ENCODE measurements at places on chromosomes 4 and X.

DNA sequence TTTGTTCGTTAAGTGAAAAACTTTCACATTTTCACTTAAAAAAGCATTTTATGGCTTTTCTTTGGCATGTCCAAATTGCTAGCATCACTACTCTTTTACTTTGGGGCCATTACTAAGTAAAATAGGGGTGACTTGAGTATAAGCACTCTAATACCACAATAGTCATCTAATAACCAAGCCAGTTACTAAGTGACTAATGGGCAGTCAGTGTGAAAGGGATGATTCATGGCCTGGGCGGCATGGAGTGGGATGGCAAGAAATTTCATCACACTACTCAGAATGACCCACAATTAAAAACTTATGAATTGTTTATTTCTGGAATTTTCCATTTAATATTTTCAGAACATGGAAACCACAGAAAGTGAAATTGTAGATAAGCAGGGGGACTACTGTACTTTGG lies 60.9 kb downstream of the BMP15 start:
- DNase-seq: no peak

GRCh38 chrX:70554081-70554480 lies 109.4 kb downstream of the DLG3 start:
- DNase-seq: no peak

DNA sequence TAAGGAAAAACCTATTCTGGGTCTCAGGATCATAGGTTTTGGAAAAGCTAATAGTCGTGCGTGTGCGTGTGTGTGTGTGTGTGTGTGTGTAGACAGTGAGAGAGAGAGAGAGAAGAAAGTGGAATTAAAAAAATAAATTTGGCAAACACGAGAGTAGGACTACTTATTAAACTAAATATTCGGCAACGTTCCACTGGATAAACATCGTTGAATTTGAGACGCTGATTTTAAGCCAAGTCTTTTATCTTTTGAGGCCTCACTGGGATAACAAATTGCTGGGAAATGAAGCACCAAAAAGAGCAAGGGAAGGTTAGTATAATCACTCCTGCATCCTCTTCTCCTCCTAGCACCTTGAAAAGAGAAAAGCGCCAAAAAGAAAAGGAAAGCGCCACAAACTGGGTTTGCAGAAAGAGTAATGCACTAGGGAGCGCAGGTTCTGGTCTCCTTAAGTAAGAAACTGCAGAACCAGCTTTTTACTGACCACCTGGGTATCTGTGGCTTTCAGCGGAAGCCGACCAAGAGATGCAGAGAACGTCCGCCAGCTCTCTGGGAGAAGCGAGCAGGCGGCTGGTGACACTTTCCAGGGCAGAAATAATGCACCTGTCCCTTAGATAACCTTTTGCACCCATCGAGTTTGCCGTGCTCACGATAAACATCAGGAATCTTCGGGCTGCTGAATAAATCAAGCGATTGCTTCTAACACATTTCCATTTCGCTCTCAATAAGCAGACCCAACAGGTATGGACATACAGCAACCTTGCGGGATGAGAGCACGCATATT lies 3.4 kb downstream of the ATOH1 start:
- no peak for DNase-seq

- DNase-seq: no peak
Measured at GRCh38 chr4:3479358-3480101, 16.4 kb downstream of the DOK7 start.

- no peak for DNase-seq
Measured at GRCh38 chr4:16692961-16693506, 205.4 kb downstream of the LDB2 start.

GRCh38 chr4:24743206-24743605 lies 52.2 kb upstream of the SOD3 start:
- no peak for DNase-seq

DNA sequence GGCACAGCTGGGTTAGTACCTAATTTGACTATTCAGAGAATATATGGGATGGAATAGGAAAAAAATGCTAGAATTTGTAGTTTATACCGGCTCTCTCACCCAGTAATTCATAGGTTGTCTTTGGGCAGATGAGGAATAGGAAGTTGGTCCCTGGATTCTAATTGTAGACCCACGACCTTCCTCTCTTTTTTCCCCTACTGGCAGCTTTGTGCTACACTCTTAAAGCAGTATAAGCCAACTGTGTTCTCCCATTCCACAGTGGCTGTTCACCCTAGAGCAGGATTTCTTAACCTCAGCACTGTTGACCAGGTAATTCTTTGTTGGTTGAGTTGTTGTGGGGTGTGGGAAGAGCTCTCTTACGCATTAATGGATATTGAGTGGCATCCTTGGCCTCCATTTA lies 92.9 kb downstream of the FNIP2 start:
- no peak for DNase-seq

DNA sequence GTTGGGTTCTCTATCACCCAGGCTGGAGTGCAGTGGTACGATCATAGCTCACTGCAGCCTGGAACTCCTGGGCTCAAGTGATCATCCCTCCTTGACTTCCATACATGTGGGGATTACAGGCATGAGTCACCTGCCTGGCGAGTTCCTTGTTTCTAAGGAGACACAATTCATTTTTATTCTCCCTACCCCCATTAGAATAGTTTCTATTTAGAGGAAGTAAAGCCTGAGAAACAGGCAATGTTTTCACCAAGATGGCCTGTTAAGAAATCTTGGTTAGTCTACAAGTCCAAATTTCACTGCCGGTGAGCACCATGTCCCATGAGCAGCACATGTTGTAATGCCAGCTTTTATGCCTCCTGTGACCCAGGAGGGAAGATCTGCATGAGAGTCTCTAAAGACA lies 5.7 kb downstream of the CYBB start:
- no peak for DNase-seq

DNA sequence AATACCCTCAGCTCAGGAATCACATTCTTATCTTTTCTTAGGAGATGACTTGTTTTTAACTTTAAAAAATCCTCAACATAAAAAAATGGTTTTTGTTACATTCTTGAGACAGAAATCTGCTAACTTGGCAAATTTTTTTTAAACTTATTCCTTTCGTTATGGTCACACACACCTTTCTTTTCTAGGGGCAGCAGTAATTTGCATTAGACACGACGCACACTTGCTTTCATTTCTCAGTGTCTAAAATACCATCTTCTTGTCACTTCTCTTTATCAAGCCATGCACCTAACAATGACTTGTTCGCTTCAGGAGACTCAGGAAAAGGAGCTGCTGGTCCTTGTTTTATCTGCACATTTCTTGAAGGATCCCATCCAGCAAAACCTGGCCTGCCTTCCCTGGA lies 112.6 kb upstream of the TBL1X start:
- no peak for DNase-seq

GRCh38 chrX:13955975-13956374 lies 73.7 kb downstream of the GEMIN8 start:
- no peak for DNase-seq

GRCh38 chr4:22456291-22456690 lies 59.6 kb downstream of the ADGRA3 start:
- no peak for DNase-seq

DNA sequence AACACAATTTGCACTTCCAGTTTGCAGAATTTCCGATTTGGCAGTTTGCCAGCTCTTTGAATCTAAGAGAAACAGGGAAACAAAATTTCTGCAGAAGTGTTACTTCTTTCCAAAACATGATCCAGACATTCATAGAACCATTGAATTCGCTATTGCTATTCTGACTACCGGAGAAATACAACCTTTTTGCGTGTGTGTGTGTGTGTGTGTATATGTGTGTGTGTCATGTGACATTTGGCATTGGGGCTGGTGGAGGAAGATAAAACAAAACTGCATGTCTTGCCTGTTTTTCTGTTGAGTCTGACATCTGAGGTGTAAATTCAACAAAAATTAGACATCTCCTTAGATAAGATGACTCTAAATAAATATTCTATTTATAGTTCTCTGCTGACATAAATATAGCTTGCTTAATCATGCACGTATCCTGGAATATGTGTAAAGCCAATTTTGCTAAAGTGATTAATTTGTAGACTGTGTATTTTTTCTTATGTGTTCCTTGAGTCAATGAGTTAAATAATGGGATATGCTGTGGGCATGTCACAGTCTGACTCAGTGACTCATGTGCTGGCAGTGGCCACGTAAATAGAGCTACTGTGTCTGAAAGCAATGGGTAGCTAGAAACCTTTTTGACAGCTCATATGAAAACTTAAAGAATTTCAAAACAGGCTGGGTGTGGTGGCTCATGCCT lies 98.9 kb downstream of the HPGD start:
- DNase-seq: peak; percentile 53

DNA sequence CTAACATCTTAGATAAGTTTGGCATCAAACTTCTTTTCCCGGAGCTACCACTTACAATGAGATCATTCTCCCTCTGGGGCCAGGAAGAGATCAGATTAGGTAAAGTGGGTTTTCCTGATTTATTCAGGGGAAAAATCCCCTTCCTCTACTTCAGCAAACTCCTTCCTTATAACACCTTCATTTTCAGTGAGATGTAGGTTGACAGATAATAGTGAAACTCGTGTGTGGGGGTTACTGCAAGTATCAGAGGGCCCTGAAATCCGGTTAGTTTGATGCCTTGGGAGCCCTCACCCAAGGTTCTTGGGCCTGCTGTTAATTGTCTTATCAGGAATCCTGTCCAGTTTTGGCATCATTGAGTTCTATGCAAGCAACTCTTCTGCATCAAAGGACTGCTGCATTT lies 10.8 kb downstream of the FTHL17 start:
- no peak for DNase-seq

DNA sequence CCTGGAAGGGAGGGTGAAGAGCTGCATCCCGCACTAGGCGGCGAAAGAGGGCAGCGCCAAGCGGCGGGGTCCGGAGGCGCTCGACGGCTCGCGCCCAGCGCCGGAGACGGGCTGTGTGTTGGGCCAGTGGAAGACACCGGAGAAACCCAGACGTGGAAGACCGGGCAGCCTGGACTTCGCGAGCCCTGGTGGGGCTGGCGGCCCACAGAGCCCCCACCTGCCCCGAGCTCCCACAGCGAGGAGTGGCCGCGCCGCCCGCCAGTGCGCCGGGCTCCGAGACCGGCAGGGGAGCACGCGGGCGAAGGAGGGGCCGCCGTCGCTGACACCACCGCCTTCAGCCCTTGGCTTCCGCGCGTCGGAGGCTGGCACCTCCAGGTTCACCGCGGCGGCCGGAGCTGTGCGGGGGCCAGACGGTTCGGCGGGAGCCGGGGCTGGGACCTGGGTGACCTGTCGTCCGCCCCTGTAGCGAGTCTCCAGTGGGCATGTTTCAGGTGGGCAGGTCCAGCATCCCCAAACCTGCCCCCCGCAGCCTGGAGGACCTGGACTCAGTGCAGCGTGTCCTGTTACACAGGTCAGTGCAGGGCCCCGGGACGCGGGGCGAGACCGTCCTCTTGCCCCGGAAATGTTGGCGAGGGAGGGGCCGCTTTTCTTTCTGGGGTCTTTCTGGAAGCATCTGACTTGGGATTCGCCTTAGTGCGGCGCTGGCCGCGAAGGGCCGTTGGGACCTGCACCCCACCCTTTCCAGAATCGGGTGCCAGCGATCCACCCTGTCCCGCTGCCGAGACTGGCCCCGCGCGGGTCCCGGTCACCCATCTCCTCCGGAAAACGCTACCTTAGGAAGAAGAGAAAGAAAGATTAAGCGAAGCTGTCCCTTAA lies 9.6 kb upstream of the INTU start:
- no peak for DNase-seq

DNA sequence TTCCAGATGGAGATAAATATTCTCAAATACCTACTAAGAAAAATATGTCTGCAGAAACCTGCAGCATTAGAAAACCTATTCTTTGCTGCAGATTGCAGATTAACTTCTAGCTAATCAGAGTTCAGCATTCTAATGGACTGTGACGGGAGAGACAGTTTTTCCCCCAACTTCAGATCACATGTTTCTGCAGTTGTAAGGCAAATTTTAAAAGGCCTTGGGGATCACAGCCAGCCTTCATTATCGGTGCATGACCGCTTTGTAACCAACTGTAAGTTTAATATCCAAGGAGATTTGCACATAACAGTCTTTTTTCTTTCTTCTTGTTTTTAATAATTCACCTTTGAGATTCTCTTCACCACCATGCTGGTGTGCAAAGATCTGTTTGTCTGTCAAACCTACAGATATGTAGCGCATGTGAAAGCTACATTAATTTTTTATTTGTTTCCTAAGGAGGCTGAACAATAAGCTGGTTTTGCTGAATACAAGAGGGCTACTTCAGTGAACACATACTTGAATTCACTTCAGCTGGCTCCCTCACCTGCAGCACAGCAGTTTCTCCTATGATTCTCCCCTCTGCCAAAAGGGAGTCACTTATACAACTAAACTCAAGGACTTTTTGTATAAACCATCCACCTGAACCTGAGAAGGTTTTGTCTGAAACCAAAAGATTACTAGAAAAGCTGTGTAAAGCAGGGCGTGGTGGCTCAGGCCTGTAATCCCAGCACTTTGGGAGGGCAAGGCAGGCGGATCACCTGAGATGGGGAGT lies 488.5 kb downstream of the RPA4 start:
- no peak for DNase-seq

- peak; percentile 70 for DNase-seq
Measured at GRCh38 chr4:153555730-153556434, 89.7 kb downstream of the TMEM131L start.

- no peak for DNase-seq
Measured at GRCh38 chr4:42513748-42514492, 116.6 kb downstream of the SHISA3 start.

DNA sequence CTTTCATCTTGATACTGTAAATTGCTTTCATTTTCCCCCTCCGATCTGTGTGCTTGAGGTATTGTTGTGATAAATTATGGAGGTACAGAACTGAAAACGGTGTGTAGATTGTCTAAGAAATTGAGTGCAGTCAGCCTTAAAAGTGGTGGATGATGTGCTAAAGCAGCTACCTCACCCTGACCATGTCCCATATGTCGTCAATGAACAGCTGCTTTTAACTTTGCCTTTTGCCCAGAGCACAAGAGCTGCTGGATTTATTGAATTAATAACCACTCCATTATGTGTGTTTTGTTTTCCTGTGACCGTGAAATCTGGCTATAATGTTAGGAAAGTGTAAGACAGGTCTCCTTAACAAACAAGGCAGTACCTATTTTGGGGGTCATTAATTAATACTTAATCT lies 581.9 kb upstream of the PITX2 start:
- no peak for DNase-seq

DNA sequence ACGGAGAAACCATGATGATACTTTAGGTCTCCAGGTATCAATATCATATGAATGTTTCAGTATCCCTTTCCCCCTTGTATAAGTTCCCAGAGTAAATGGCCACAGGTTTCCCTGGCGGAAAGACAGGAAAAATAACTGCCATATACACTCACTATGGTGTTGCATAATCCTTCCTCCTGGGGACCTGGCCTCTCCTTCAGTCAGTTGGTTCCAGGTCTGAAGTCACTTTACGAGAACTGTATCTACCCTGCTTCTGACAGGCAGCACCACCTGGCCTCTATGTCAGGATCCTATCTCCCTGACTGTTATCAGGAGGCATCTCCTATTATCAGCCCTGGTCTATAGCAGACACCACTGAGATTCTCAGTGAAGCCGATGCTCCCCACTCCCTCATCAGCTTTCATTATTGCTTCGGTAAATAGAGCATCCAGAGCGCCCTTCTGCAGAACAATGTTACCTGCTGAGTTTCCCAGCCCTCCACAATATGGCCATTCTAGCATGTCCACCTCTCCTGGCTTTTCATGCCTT lies 22.6 kb downstream of the HAUS3 start:
- DNase-seq: no peak

GRCh38 chr4:26319949-26320537 lies 771 bp upstream of the RBPJ start:
- no peak for DNase-seq

GRCh38 chr4:102169345-102169744 lies 175.9 kb downstream of the SLC39A8 start:
- no peak for DNase-seq

GRCh38 chr4:53616219-53616618 lies 24.9 kb upstream of the LNX1 start:
- DNase-seq: no peak

- DNase-seq: no peak
Measured at GRCh38 chrX:72031634-72032033, 100.1 kb downstream of the RTL5 start.
